ENCODE measurements at places on chromosomes 6 and 20.

DNA sequence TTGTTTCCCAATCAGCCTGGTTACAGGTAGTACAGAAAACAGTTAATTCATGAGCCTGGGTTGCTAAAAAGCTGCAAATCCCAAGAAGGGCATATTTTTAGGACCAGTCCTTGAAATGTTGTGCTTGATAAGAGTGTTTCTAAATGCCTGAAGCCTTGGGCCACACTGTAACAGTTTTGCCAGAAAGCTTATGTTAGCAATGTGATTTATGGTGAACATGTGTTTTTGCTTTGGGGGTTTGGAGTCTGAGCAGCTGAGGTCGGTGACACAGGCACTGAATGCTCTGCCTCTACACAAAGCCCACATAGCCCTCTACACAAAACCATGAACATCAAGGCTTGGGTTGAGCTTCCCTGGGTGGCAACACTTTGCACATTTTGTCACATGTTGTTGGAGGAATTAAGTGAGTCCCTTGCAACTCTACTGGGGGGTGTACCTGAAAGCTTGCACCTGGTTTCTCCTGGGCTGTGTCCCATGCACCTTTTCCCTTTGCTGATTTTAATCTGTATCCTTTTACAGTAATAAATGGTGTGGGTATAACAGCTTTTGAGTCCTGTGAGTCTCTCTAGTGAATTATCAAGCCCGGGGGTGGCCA, 22.2 kb downstream of the AHI1 start:
- DNase-seq: no peak

GRCh38 chr6:53527249-53527765, 17.6 kb downstream of the GCLC start:
- DNase-seq: no peak

DNA sequence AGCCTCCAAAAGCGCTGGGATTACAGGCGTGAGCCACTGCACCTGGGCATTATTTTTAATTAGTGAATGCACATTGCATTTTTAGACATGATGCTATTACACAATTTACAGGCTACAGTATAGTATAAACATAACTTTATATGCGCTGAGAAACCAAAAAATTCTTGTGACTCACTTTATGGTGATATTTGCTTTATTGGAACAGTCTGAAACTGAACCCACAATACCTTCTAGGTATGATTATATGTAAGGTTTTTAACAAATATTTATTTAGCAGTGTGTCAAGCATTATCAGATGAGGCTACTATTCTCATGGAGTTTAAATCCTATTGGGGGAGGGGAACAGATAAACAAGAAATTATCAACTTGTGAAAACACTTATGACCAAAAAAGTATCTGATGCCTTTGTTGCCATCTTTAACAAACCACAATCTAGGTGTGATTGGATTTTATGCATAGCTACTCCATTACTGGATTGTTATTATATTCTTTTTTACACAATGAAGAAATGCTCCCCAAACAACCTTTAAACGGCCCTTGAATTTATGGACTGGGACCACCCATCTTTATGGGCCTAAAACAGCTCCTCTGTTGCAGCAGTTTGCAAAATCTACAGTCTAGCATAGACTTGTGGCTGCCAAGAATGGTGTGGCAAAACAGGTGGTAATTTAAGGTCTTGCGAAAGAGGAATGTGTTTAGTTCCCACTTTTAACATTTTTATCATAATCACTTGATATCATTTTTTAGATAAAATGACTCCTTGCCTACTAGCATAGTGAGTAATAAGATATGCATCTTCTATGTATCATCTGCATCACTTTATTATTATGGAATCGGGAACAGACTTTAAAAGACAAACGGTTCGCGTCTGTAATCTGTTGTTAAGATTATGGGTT, 159.2 kb upstream of the C6orf118 start:
- DNase-seq: no peak

GRCh38 chr20:45038745-45039474, 62.0 kb downstream of the KCNS1 start:
- no peak for DNase-seq

- no peak for DNase-seq
These were observed 34.3 kb downstream of the SAMHD1 start for GRCh38 chr20:36917240-36917639.

DNA sequence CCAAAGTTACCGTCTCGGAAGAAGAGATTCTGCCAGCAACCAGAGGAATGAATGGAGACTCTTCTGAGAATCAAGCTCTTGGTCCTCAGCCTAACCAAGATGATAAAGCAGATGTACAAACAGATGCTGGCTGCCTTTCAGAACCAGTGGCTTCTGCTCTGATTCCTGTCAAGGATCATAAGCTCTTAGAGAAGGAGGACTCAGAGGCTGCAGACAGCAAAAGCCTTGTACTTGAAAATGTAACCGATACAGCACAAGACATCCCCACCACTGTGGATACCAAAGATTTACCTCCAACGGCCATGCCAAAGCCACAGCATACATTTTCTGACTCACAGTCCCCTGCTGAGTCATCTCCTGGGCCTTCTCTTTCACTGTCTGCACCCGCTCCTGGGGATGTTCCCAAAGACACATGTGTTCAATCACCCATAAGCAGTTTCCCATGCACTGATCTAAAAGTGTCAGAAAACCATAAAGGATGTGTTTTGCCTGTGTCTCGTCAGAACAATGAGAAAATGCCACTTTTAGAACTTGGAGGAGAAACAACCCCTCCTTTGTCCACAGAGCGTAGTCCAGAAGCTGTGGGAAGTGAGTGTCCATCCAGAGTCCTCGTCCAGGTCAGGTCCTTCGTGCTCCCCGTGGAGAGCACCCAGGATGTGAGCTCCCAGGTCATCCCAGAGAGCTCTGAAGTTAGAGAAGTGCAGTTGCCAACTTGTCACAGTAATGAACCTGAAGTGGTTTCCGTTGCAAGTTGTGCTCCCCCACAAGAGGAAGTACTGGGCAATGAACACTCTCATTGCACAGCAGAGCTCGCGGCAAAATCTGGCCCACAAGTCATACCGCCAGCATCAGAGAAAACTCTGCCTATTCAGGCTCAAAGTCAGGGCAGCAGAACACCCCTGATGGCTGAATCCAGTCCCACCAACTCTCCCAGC, 109.6 kb downstream of the RTN4IP1 start:
- DNase-seq: no peak

DNA sequence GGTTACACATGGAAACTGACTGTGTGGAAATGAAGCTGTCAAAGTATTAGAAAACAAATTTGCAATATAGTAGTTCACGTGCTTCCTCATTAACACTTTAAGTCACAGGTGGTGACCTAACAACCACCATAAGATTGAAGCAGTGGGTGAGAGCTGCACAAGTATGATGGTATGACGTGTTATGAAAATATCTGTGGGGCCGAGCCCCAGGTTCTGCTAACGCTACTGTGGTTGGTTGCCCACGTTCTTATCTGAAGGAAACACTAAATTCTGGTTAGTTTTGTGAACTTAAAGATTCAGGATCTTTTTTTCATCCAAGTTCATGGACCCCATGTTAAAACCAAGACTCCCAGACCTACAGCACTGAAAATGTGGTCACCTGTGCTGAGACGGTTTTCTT, 243.0 kb upstream of the RIN2 start:
- DNase-seq: no peak

DNA sequence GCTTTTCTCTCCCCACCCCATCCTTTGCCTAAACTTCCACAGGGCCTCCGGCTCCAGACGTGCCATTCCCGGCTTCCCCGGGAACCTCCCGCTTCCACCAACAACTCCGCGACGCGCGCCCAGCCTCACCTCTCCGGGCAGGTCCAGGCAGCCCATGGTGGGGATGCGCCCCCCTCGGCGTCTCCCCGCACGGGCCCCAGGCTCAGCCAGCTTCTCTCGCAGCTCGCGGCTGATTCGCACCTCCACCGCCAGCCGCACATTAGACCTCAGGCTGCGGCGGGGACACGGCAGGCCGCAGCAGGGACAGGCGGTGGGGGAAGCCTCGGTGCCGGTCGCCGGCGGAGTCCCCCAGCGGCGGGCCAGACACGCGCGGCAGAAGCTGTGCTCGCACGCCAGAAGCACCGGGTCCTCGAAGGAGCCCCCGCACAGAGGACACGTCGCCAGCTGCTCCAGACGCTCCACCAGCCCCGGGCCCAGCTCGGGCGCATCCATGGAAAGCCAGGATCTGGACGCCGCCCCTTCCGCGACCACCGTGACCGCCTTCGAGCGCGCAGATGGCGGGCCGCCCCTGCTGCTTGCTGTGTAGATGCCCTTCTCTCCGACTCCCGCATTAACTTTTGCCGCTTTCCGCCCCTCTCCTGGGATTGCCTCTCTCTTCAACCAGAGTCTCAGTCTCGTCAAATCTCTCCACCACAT, at the start of gene RNF39:
Gene RNF39, minus strand, starts transcription at position 676 of the 696 bp plus-strand sequence. Its CDS starts 184 bp downstream, at position 492.
- DNase-seq: no peak

DNA sequence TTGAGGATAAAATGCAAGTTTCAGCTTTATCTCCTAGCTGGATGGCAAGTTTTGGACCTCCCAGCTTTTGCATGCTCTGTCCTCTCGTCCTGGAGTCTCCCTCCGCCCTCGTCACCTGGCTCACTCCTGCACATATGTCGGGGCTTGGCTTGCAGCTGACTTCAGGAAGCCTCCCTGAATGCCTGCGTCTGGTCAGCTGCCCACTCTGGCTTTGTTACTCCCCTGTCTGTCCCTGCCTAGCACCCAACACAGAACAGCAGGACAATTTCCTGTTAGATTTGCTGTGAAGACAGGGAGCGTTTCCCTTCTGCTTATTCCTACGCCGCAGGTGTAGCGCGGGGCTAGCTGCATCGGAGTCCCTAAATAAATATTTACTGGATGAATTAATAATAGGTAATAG, 5.4 kb downstream of the JPH2 start:
- no peak for DNase-seq

GRCh38 chr20:4138056-4138455, 122.7 kb upstream of the RNF24 start:
- DNase-seq: no peak

- no peak for DNase-seq
These were observed 21.6 kb downstream of the DSE start for GRCh38 chr6:116392132-116393013.

GRCh38 chr6:96450082-96450769, 71.4 kb upstream of the UFL1 start:
- no peak for DNase-seq

DNA sequence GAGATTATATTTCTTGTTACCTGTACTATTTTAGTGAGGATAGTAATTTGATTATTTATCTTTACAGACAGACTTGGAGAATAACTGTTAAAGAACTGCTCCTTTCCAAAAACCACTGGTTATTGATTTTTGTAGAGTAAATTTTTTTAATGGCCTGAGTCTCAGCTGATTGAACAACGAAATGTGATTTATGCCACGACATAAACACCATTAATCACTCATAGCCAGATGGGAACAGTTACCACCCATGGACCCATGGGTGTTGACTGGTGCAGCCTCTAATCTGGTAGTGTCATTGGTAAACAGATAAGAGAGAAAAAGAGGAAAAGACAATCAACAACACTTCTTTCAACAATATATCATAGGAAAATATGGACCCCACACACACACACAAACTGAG, 101.4 kb upstream of the BEND6 start:
- DNase-seq: no peak

- DNase-seq: no peak
These were observed 3.4 kb upstream of the MICAL1 start for GRCh38 chr6:109458774-109459531.

- peak; percentile 71 for DNase-seq
These were observed 1.8 kb downstream of the FOXO3 start for GRCh38 chr6:108562503-108562993.

DNA sequence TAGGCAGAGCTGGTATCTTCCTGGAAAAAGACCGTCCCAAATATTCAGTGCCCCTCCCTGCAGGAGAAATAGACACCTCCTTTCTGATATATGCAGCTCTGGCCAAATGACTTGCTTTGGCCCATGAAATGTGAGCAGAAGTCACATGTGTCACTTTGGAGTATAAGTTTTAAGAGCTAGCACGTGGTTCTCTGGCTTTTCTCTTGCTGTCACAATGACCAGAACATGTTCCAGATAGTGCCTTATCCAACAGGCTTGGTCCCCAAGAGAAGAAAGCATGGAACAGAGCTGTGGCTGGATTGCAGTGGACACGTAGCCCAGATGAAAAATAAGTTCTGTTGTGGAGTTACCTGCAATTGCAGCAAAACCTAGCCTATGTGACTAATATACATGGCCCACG, 40.4 kb downstream of the UNC5CL start:
- DNase-seq: no peak

- DNase-seq: no peak
These were observed 16.7 kb upstream of the NEDD9 start for GRCh38 chr6:11248974-11249761.

- DNase-seq: no peak
These were observed 3.9 kb upstream of the SDCBP2 start for GRCh38 chr20:1332749-1333300.

DNA sequence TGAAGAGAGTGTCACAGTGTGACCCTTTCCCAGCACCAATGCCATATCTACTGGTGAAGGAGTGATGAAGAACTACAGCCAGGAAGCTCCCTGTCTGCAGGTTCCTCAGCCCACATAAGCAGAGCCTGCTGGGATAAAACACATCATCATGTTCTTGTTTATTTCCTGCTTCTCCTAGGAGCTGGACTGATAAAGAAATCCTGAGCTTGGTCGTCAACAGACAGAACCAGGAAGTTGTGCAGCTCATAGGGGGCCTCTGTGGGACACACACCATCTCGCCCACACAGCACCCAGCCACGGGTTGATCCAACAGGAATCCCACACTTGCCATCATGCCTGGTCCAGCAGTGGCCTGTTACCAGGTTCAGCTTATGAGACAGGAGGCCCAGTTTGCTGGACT, 2.8 kb upstream of the CSTL1 start:
- no peak for DNase-seq

GRCh38 chr6:18725449-18725848, 338.3 kb downstream of the RNF144B start:
- DNase-seq: no peak

GRCh38 chr6:112017760-112018537, 36.0 kb upstream of the CCN6 start:
- no peak for DNase-seq

DNA sequence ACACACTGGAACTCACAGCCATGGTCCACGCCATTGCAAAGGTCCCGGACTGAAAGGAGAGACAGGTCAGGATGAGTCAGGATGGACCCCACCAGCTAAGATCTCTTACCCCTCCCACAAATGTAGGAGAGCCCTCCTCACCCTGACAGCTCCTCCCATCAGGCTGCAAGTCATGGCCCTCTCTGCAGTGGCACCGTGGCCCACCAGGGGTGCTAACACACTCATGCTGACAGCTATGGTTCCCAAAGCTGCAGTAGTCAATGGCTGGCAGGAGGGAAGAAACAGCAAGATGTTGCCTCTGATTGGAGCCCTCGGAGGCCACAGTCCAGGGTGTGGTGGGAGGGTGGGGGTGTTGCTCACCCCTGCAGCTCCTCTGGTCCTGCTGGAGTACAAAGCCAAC, 5.7 kb upstream of the RBPJL start:
- DNase-seq: no peak

GRCh38 chr20:20224806-20225205, 143.1 kb upstream of the INSM1 start:
- no peak for DNase-seq

- DNase-seq: no peak
These were observed 8.7 kb downstream of the TRIM38 start for GRCh38 chr6:25971187-25971821.

Data from D721Med (cell line).